DMS153 (cell line): ENCODE measurements at places on chromosomes 3 and 15.

DNA sequence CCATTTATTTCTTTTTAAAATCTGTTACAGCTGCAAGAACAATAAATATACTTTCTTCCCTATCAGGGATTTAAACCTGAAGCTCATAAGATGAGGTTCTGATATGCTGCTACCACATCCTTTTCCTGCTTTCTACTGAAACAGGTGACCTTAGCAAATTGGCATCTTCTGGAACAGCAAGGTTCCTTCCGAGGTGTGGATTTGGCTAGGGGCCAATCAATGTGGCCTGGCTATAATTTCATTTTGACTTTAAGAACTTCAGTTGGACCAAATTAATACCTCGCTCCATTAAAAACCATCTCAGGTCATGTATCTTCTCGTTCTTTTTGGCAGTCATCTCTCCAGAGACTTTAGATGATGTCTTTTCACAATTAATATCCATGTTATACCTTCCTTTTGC lies 53.4 kb upstream of the C3orf80 start:
- DNase-seq, result no peak

DNA sequence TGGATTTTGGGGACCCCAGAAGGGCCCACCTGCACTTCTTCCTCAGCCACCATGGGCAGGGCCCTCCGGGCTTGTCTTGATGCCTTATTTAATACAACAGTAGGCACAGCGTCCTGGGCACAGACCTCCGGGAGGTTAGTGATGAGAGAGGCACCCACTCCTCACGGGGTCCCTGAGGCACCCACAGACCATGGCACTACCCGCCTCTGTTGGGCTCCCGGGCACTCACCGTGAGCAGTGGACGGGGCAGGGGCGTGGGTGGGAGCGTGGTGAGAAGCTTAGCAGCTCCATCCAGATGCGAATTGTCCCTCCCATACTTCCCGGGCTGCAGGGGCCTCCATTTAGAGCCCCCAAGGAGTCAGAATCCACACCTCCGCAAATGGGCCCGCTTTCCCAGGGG lies 317 bp upstream of the MESP2 start:
- DNase-seq, result no peak

DNA sequence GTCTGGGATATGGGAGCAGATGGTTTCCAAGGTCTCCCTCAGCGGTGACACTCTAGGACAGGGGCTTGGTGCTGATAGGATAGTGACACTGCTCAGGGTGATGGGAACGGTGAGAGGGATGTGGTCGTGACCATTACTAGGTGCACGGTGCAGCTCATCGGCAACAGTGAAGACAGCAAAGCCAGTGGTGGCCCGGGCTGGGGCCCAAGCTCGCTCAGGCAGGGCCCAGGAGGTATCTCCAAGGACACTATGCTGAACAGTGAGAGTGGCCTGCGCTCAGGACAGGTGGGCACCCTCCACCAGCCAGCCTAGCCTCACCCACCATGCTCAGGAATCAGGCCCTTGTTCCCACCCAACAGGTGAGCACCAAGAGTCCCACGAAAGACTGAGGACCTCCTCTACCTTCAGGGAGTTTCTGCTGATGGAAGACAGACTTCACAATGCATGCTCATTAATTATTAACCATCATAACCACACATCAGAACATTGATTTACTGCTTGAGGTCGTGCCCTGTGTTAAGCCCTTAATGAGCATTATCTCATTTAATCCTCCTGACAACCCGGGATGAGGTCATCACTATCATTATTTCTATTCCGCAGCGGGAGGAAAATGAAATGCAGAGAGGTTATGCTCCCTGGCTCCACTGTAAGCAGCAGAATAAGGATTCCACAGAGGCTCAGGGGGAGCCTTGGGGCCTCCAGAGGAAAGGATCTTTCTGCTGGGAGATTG lies 269.4 kb downstream of the UACA start:
- no peak for DNase-seq

DNA sequence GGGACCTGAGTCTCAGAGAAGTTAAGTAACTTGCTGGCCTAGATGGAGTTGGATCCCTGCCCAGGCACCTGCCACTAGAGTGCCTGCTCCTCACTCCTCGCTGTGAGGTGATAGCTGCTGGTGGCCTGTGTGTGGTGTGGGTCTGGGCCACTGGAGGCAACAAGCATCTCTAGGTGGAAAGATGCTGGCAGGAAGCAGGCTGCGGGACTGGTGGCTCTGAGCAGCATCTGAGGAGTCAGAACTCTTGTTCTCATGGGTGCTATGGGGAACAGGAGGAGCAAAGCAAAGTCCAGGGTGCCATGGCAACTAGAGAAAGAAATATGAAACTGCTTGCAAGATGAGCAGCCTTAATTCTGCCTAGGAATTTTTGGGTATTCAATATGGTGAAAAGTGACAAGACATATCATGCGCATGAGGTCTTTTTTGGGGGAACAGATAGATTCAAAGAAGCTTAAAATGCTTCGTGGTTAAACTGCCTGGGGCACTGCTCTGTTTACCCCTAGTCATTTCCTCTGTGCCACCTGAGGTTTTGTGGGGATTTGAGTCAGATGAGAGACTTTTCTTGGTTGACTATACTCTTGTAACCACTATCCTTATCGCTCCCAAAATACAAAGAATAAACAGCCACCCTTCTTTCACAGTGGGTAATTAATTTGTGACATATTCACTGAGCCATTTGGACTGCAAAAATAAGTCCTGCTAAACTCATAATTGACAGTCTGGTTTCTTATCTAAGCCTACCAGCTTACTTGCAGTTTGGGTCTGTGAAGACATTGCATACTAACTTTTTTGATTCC lies 50.3 kb downstream of the MED12L start:
- no peak for DNase-seq

GRCh38 chr15:84949845-84950569 lies 31.6 kb upstream of the PDE8A start:
- no peak for DNase-seq

DNA sequence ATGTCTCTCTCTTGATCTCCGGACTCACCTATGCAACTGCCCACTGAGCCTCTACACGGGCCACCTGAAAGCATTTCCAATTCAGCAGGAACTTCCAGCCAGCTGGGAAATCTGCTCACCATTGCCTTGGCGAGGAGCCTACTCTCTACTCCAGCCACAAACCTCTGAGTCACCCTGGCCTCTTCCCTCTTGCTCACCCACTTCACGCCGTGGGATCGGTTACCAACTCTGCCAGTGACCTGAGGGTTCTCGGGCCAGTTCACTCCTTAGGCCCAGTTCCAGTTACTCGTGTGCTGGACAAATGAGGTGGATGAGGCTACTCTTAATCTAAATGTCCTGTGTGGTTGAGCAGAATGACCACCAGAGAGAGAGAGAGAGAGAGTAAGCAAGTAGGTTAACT lies 70.1 kb downstream of the CEMIP start:
- no peak for DNase-seq

GRCh38 chr3:9875448-9875847 lies 4.6 kb downstream of the CIDEC start:
- DNase-seq, result peak; percentile 52

DNA sequence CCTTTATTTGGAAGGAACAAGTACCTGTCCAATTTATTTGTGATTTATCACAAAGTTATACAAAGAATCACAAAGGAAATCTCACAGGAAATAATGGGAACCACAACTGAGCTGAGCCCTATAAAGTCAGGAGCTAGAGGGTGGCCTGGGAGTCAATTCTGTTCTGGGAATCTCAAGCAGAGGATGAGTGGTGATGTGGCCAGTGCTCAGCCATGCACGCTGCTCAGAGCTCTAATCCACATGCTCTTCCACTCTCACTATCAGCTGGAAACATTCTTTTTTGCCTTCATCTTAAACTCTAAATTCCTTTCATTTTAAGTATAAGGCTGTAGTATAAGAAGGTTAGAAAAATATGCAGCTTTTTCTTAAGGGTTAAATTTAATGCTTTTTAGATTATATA lies 36.6 kb downstream of the UACA start:
- DNase-seq, result no peak

DNA sequence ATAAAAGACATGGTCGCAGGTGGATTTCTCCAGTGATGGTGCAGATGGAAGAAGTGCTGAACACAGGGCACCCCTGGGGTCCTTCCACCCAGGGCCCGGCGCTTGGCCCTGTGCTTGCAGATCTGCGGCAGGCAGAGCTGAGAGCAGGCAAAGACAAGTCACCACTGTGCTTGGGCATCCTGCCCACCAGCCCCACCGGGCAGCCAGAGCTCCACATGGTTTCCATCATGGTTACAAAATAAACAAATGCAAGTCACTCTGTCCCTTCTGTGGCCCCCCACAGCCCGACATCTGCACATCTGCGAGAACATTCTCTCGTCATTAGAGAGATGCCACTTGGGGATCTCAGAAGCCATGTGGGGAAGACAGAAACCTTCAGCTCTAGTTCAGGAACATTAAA lies 37.6 kb upstream of the SFMBT1 start:
- no peak for DNase-seq

DNA sequence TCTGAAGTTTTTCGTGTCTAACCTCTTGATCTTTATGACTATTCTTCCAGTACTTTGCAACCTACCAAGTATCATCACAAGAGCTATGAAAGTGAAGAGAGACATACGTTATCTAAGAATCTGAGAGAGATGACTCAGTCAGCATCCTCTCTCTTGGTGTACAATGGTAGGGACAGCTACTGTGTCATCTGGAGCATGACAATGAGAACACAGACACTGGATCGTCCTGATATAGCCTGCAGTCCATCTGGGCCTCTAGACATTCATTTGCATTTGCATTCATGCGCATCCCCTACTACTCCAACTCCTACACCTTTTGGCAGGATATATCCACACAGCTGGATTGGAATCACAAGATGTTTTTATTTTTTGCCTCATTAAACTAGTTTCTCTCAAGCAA lies 115.2 kb downstream of the PEX5L start:
- DNase-seq, result no peak

DNA sequence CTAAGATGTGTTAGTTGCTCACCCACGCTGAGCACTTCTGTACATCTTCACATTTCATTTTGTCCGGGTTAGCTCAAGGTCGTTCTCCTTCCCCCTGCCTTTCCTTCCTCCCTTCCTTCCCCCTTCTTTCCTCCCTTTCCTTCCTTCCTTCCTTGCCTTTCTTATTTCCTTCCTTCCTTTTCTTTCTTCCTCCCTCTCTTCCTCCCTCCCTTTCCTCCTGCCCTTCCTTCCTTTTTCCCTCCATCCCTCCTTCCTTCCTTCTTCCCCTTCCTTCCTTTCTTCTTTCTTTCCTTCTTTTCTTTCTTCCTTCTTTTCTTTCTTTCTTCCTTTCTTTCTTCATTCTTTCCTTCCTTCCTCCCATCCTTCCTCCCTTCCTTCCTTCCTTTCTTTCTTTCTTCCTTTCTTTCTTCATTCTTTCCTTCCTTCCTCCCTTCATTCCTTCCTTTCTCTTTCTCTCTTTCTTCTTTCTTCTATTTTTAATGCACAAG lies 129.8 kb downstream of the FAM174B start:
- DNase-seq, result no peak

DNA sequence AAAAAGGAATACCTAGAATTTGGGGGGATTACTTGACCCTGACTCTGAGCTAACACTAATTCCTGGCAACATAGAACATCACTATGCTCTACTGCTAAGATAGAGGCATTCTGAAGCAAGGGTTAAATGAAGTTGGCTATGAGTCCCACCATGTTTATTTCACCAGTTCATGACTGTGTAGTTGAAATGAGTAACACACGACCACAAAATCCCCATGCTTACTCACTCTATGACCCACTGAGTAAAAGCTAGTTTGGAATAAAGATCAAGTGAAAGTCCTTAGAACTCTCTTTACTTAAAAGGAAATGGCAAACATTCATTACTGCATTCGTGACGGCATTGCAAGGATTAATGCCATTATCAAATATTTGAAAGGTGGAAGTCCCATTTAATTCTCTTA lies 47.4 kb downstream of the MRPL46 start:
- DNase-seq, result no peak

- no peak for DNase-seq
Measured at GRCh38 chr3:52259035-52259434, 13.5 kb downstream of the PPM1M start.

DNA sequence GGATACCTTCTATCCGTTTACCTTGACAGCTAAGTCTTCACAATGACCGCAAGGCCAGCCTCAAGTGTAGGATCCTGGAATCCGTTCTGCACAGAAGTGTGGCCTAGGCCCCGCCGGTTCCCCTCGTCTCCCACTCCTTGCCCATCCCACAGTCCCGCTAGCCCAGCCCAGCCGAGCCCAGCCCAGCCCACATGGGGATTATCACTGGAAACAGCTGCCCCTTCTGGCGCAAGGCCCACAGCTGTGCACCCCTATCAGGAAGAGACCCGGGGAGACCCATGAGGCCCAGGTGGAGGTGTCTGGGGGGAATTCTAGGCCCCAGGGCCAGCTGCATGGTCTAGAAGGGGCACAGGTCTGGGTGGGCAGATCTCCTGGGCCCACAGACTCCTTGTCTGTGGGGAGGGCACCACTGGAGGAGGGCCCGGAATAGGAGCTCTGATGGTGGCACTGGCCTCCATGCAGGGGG lies 27.9 kb upstream of the KLF13 start:
- DNase-seq, result no peak

DNA sequence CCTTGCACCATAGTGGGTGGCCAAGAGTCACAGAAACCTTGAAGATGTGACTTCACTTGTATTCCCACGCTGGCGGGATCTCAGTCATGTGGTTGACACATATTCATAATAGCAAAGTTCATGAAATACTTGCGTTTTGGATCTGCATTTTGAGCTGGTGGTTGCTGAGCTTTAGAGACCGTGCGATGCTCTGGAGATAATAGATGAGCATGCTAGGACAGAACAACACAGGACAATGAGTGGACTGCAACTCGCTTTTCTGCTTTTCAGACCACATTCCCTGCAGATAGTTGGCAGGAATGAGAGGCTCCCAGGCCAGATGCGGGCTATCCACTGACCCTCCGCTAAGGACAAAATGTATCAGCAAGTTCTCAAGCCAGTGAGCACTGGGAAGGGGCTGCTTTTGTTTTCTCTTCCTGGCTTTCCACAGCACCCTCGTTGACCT lies 13.8 kb upstream of the STARD5 start:
- no peak for DNase-seq

- no peak for DNase-seq
Measured at GRCh38 chr3:46399557-46399956, 7.3 kb downstream of the CCR5AS start.

DNA sequence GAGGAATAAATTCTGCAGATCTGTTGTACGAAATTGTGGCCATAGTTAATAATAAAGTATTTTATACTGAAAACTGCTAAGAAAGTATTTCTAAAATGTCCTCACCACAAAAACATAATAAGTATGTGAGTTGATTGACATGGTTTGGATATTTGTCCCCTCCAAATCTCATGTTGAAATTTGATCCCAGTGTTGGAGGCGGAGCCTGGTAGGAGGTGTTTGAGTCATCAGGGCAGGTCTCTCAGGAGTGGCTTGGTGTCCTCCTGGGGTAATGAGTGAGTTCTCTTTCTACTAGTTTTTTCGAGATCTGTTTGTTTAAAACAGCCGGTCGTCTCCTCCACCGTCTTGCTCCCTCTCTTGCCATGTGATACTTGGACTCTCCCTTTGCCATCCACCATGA lies 424.1 kb upstream of the KCNMB2 start:
- no peak for DNase-seq

GRCh38 chr3:160981217-160981938 lies 123.8 kb downstream of the B3GALNT1 start:
- no peak for DNase-seq

GRCh38 chr15:64222573-64223366 lies 59.9 kb upstream of the PPIB start:
- no peak for DNase-seq
